ENCODE measurements at places on chromosomes 1 and 21.

DNA sequence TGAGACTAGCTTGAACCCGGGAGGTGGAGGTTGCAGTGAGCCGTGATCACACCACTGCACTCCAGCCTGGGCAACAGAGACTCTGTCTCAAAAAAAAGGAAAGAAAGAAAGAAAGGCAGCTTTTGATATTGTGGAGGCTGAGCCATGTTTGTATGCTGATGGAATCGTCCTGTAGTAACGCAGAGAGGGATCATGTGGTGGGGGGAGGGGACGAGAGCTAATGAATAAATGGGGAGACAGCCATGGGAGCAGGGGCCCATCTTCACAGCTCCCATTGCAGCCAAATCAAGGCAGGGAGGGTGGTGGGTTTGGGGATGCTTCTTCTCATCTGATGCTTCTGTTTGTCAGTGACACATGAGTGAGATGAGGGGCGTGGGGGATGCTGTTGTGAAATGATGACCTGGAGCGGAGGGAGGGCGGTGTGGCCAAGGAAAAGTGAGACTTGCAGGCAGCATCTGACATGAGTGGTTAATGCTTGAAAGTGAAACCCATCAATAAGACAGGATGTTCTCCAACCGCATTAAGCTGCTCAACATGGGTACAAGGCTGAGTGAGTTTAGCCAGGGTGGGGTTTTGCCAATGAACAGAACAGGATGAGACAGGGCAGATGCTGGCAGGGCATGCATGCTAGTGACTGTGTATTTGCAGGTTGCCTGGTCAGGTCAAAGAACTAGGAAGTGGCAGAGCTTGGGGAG lies 16.7 kb downstream of the SPATA21 start:
- DNase-seq, result no peak

GRCh38 chr1:224080115-224080774 lies 33.7 kb upstream of the FBXO28 start:
- DNase-seq, result peak; percentile 82

GRCh38 chr1:8460132-8460544 lies 142.2 kb downstream of the SLC45A1 start:
- peak; percentile 36 for DNase-seq

GRCh38 chr1:109807822-109808680 lies 44.3 kb upstream of the EPS8L3 start:
- peak; percentile 56 for DNase-seq

- peak; percentile 20 for DNase-seq
These were observed 108.0 kb upstream of the TRABD2B start for GRCh38 chr1:48105165-48105564.

DNA sequence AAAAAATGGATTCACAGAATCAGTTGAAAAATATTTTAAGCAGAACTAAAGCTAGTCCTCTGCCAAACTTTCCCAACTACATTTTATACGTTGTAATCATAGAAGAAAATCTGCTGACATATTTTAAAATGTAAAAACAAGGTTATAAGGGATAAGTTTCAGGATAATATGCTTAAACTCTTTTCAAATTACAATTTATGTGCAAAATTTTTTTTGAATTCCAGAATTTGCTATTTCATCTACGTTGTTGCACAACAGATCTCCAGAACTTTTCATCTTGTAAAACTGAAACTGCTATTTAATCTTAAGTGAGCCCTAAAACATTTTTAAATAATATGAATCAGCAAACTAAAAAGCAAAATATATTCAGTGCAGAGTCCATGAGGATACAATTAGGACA lies 5.9 kb downstream of the EDEM3 start:
- no peak for DNase-seq

DNA sequence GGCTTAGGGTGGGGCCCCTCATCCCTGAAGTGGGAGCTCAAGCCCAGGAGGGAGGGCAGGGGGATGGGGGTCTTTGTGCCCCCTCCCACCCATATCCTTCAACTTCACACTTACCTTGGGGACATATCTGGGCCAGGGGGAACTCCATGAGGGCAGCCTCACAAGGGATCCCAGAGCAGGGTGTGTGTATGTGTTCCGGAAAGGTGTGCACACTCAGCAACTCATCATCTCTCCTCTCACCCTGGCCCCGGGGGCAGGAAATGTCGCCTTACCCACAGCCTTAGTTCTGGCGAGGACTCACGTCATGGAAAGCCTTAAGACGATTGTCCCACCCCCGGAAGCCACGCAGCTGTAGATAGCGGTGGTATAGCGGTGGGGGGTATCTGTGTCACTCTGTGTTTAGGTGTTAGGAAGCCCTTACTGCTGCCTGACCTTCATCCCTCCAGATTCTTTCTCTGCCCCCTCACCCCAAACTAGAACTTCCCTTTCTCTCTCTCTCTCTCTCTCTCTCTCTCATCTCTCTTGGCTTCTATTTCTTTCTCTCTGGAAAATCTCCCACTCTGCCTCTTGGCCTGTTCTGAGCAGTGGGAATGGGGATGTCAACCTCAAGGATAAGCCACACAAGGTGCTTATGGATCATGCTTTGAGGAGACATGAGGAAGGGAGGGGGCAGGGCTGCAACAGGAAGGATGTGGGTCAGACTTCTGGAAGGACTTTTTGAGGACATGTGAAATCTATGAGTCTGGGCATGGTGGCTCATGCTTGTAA lies at the start of gene SH2D2A:
Gene SH2D2A, minus strand, starts transcription at position 288 of the 768 bp plus-strand sequence. Its CDS starts 140 bp downstream, at position 148.
- no peak for DNase-seq

DNA sequence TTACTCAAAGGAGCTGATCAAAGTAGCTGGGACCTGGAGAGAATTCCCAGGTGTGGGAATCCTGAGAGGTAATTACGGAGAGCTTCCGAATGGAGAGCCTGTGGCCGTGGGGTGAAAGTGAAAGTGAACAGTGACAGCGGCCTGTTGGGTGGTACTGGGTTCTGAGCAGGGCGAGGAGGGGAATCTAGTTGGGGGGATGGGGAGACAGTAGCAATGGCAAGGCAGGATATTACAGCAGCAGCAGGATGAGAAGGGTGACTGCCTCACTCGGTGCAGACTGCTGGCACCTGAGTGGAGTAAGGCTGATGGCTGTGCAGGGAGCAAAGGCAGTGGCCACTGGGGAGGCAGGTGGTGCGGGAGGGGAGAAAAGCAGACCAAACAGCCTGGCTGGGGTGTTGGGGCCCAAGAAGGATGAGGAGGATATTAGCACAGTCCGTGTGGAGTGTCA lies 70.3 kb upstream of the PRDX6 start:
- no peak for DNase-seq

DNA sequence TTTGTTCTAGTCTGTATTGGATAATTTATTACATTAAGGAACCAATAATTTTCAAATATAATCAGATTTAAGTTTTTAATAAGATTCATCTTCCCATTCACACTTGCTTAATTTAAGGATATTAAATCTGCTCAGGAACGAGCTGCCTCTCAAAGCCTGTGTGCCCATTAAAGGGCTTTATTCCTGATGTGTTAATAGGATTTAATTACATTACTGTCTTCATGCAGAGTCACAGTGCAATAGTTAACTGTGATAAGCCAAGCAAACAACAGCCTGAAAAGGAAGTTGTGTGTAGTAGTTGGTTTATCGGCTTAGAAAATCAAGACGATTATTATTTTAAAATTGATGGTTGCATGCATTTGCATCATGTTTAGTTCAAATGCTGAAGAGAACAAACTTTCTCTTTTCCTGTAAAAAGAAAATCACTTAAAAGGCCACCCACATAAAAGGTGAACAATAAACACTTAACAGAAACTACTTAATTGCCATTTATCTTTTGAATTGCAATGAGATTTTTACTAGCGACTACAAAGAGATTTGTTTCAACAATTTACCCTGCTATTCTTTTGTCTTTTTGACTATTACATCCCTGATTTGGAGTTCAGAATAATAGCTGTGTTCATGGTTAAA lies 174.6 kb downstream of the RWDD3 start:
- no peak for DNase-seq

DNA sequence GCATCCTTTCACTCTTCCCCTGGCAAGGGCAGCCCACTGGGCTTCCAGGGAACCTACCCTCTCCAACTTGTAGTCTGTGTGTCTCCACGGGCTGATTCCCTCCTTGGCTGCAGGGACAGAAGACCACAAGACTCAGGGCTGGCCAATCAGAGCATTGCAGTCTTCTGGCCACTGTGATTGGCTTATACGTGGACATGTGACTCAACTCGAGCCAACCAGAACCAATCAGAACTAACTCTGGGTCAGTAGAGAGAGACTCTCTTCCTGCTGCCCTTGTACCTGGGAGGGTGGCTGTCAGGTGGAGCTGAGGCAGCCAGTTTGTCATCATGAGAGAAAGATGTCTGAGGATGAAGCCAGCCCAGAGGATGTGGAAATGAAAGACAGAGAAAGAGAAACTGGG lies 64.0 kb downstream of the DHRS3 start:
- no peak for DNase-seq

DNA sequence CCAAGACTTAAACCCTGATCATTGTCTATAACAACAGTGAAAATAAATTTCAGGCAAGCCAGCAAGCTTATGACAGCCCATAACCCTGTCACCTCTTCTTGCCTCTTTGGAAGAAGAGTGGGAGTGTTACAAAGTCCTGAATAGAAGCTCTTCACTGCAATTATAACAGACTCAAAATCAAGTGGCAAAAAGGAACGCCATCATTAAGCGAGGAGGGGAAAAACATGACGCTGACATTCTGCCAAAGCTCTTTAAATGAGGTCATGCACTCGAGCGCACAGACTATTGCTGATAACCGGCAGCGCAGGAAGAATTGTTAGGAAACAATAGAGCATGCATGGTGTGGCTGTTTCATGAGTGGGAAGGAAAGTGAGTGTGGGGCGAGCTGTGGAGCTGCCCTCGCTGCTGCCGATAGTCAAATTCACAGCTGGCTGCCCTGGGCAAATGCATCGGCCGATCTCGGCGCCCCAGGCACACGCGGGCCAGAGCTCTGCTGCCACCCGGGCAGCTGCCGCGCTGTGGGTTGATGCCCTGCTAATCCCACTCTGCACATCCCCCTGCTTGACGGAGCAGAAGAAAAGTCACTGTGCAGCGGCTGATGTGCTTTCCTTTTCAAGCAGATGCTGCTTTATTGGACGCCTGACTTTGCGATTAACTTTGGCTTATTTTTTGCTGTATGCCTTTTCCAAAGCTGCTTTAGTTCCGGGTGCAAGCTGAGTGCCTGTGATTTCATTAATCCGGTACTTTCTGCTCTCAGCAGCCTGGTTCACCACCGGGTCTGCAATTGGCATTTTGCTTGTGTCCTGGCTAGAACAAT lies 102.4 kb upstream of the ST6GALNAC5 start:
- peak; percentile 12 for DNase-seq

DNA sequence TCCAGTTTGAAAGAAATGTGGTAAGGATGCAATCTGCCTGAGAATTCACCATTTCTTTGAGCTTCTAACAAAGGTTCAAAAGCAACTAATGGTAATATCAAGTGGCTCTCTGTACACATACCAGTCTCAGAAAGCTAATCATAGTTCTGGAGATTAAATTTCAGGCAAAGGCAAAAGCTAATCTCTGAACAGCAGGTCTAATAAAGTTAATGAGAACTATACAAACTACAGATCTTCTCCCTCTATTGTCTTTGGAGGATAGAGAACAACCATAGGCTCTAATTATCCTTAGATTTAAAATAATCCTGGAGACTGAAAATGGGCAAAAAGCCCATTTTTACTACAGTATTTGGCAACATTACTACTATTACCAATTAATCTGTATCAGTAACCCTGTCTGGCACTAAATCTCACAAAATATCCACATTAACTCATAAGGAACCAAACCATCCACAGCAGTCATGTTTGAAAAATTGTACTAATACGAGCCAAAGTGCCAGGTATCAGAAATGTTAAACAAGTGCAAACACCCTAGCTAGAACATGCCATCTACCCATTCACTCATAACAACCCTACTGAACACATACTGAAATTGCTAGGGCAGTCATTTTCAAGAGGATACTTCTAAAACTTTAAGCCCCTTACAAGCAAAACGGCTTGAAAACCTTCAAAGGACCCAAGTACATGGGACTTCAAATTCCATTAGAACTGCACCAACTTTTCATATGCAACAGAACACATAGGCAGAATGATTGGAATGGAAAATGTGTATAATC lies 4.8 kb downstream of the DIPK1A start:
- DNase-seq, result no peak

GRCh38 chr1:7975212-7975865 lies 13.8 kb downstream of the PARK7 start:
- peak; percentile 89 for DNase-seq

DNA sequence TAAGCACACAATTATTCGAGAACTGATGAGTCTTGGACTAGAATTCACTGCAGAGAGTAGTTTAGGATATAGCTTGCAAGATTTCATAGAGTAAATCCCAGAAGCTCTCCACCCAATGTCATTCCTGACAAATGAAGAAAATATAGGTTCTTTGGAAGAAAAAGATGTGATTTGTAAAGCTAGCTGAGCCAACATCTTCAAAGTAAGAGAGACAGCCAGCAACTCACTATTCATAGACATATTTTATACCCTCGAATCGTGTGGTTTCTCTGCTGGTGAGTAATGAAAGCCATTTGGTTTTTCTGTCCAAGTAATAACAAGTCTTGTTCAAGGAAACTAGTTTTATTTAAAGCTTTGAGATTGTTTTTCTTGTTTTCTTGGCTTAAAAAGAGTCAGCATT lies 165.7 kb upstream of the SYT6 start:
- peak; percentile 66 for DNase-seq

GRCh38 chr1:11337580-11338073 lies 64.6 kb downstream of the UBIAD1 start:
- DNase-seq, result no peak

DNA sequence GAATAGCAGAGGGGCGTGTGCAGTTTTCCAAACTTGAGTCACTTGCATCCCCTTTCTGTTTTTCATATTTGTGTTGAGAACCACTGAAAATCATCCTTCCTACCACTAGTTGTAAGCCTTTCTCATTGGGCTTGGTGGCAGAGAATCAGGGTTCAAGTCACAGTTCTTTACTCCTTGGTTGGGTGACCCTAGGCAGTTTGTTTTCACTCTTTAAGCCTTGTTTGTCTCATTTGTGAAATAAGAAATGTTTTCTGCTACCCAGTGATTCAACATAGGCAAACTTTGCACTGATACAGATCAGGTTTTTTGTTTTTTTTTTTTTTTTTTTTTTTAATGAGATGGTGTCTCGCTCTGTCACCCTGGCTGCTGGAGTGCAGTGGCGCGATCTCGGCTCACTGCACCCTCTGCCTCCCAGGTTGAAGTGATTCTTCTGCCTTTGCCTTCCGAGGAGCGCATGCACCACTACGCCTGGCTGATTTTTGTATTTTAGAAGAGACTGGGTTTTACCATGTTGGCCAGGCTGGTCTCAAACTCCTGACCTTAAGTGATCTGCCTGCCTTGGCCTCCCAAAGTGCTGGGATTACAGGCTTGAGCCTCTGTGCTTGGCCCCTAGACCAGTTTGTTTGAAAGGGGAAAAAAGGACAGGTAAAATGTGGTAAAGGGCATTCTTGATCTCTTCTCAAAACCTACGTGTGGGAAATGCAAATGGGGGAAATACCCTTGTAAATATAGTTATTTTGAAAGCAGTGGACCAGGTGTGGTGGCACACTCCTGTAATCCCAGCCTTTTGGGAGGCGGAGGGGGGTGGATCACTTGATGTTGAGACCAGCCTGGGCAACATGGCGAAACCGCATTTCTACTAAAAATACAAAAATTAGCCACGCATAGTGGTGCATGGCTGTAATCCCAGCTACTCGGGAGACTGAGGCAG lies 3.2 kb downstream of the CLIC4 start:
- no peak for DNase-seq

GRCh38 chr1:223227486-223228196 lies 84.6 kb upstream of the TLR5 start:
- no peak for DNase-seq

All from foreskin fibroblast (primary cell).